PC-3 (cell line): ENCODE measurements at places on chromosomes 7 and 10. TPM values are rescaled to one million over a fixed set of nuclear protein-coding genes. Genes with fewer than 3 reads are reported as not detected.

The NUTM2E gene
- 0.58 TPM in 1 of 2 replicates, not detected in the other for total RNA-seq

The PRRT4 gene
- 0.36 and 0.69 TPM in 2 replicates for total RNA-seq

GRCh38 chr7:140625908-140626868 is 14.4 kb downstream of the DENND2A start:
- H3K4me1 ChIP-seq, result peaks cover 44% of the 10 kb centered on the region
- peak; percentile 94 for DNase-seq
- H3K27me3 ChIP-seq, result no peaks in the 10 kb centered on the region
- H3K36me3 ChIP-seq, result no peaks in the 10 kb centered on the region
- peak overlapping the region; percentile 79 for H3K27ac ChIP-seq
- no peak overlapping the region for H3K4me3 ChIP-seq

- no peak overlapping the region for H3K27ac ChIP-seq
- H3K27me3 ChIP-seq, result no peaks in the 10 kb centered on the region
- H3K36me3 ChIP-seq, result no peaks in the 10 kb centered on the region
- H3K4me1 ChIP-seq, result peaks cover 16% of the 10 kb centered on the region; the same call in 1 of the 2 replicates
- no peak overlapping the region for H3K4me3 ChIP-seq
These were observed 134.3 kb upstream of the TNRC18 start for GRCh38 chr7:5557920-5558401.

- no peak overlapping the region for H3K4me3 ChIP-seq
- H3K27me3 ChIP-seq, result no peaks in the 10 kb centered on the region
- H3K27ac ChIP-seq, result no peak overlapping the region
- peaks cover 11% of the 10 kb centered on the region; the same call in 1 of the 2 replicates for H3K4me1 ChIP-seq
- no peak for DNase-seq
These were observed 19.5 kb downstream of the STAM start for GRCh38 chr10:17663450-17663849.

DNA sequence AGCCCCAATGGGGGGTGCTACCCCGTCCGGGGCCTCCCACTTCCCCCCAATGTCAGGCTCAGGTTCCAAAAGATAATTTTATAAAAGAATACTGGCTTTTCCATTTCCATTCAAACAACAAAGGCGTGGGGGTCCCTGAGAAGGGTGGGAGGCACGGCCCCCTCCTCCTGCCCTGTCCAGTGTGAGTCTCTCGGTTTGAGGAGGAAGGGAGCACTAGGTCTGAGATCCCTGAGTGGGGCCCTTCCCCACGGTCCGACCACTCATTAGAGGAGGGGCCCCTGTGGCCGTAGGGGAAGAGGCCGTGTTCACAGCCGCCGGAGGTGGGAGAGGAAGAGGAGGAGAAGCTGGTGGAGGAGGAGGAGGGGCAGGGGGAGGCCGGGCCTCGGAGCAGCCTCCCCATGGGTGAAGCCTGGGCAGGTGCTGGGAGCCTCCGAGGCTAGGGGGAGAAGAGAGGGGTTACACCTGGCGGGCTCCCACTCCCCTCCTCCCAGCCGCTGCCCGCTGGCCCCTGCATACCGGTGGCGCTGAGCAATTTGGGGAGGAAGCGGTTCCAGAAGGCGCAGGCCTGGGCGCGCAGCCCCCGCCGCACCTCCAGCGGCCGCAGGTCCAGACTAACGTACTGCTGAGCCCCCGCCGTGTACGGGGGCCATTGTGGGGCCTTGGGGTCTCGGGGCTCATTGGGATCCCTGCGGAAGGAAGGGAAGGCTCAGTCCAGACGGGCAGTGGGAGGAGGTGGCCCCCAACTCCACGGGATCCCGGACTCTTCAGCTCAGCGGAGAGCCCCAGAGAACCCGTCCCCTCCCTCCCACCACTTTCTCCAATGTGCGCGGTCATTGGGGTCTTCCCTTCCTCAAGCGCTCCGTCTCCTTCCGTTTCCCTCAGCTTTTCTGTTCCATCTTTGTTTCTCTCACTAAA is 1.4 kb upstream of the UFSP1 start:
- peaks cover 27% of the 10 kb centered on the region for H3K36me3 ChIP-seq
- DNase-seq, result no peak
- peaks cover 37% of the 10 kb centered on the region for H3K4me1 ChIP-seq
- H3K4me3 ChIP-seq, result peak overlapping the region; percentile 72; the same call in 1 of the 2 replicates
- H3K27ac ChIP-seq, result peak overlapping the region; percentile 89

GRCh38 chr10:126661356-126661755 is 9.1 kb downstream of the C10orf90 start:
- no peak for DNase-seq
- peaks cover 9% of the 10 kb centered on the region for H3K4me1 ChIP-seq
